ENCODE measurements at places on chromosomes 4 and X.

DNA sequence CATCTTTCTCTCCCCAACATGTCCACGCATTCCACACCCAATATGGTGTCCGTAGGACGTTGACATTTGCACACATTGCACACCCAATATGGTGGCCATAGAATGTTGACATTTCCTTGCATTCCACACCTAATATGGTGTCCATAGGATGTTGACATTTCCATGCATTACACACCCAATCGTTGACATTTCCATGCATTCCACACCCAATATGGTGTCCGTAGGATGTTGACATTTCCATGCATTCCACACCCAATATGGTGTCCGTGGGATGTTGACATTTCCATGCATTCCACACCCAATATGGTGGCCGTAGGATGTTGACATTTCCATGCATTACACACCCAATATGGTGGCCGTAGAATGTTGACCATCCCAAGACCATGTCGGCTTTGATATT, 88.4 kb upstream of the SHOX start:
- no peak for DNase-seq

GRCh38 chrX:68084765-68085164, 348.5 kb downstream of the OPHN1 start:
- DNase-seq: no peak

GRCh38 chr4:120773641-120774040, 148.9 kb downstream of the PRDM5 start:
- DNase-seq: no peak

- DNase-seq: no peak
These were observed 8.6 kb downstream of the KDM6A start for GRCh38 chrX:44881549-44881948.

GRCh38 chr4:85476381-85476780, 1.4 kb downstream of the ARHGAP24 start:
- DNase-seq: no peak

DNA sequence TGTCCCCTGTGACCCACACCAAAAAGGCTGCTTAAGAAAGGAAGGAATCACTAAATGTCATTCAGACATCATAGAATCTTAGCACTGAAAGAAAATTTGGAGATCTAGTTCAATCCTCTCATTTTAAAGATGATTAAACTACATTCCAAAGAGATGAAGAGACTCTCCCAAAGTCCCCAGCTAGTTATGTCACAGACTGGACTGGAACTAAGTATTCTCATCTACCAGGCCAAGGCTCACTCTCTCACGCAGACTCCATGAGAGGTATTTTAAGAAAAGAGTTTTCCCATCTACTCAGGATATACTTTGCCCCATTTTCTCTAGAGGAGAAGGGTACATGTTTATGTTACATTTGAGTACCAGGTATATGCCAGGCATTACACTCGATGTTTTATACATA, 6.9 kb downstream of the FABP2 start:
- no peak for DNase-seq

DNA sequence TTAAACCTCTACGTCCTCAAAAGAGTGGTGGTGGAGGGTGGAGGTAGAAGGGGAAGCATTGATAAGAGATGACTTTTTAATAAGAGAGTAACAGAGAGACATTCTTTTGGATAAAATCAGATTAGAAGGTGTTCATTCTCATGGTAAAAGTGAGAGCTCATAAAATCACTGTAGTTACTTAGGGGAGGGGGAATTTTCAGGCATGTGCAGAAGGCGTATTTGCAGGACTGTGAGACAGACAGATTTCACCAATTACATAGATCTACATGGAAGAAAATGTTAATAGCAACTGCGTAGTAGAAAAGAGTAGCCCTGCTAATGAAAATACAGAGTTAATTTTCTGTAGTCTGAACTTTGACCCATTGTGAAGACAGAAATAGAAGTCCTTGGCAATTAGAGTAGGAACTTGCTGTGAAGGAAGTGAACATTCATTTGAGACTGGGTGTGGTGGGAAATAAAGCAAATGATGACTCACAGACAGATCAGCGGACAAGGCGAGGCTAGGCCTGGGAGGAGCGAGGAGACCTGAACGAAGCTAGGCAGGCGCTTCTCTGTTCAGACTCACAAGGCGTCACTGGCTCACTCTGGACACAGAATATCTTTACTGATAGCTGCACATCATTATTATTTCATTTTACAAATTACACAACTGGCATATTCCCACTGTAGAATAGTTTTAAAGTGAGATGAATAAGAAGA, 57.2 kb upstream of the FAM9C start:
- DNase-seq: no peak

DNA sequence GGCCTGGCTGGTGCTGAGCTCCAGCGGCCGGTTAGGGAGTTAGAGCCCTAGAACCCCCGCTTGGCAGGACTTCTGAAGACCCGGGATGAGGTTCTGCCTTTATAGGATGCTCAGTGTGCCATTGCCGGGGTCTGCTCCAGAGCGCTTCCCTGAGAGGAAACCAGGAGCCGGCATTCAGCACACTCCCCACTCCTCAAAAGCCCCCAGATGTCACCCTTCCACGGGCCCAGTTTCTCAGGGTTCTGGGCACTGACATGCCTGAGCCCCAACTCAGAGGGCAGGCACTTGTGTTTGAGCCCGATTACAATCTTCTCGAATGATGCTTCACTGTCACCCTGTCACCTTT, 6.5 kb downstream of the NKX3-2 start:
- DNase-seq: no peak

DNA sequence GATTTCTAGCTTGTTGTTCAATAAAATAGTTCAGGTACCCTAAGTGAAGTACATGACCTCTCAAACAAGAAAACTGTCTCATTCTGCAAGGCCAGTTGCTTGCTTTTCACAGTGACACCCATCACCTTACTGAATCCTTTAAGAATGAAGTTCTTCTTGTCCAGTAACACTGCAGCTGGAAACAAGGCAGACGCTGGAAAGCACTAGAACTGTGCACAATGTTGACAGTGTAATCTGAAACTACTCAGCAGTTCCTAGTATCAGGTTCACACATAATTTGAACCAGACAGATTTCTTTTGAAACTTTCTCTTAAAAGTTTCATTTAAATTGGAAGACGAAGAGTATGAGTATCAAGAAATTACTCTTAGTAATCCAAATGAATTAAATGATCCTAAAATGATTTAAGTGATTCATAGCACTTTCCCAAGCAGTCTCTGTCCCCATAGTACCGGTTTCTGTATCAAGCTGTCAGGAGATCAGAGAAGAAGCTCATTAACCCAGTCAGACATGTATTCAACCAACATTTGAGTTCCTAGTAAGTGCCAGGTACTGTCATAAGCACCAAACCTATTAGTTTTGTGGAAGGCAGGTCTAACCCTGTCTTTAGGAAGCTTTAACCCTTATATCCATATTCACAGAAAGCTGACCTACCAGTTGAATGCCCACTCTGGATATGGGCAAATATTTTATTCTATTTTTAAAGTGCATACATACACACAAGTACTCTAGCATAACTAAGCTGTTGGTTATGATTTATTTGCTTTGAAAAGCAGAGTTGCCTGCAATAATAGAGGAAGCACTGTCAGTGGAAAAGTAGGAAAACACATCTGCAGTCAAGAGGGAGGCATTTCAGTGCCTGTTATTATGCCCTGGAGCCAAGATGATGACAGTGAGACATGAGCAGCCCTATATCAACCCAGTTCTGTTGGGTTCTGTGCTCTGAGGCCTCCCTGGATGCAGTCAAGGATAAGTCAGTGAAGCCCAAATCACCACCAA, 63.6 kb downstream of the PALLD start:
- DNase-seq: peak; percentile 27

GRCh38 chr4:78796526-78796925, 20.4 kb downstream of the BMP2K start:
- no peak for DNase-seq

DNA sequence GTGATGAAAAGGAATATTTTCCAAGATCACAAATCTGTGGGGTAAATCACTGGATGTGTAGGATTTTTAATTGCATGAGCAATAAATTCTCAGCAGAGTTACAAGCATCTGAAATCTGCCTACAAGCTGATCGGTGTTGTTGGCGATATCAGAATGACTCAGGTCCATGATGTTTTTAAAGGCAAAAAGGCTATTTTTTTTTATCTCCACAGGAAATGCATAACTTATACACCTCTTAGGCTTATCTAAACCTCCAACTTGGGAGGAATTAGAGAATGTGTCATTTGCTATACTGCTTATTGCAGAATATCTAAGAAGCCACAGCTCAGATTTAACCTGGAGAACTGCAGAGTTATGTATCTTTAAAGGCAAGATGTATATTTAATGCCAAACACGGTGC, 61.6 kb downstream of the KIT start:
- no peak for DNase-seq

DNA sequence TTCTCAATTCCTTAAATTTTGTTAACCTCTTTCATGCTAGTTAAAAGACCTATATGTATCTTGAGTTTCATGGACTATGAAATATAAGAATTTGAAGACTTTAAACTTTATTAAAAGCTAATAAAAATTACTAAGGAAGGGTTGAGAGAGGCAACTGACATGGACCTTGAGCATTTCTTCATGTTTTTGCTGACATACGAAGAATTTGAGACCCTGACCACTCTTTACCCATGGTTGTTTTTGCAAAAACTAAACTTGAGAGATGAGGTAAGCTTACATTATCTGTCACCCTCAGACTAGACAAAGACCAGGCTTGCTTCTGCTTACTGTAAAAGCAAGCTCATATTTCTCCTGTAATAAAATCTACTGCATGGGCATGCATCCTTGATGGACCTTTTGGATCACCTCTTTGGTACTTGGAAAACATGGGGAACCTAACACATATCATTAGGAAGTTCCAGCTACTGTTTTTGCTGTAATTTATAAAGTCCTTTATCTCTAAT, 338.2 kb upstream of the PABPC4L start:
- no peak for DNase-seq

GRCh38 chr4:67712650-67713528, 11.9 kb upstream of the UBA6 start:
- DNase-seq: no peak

DNA sequence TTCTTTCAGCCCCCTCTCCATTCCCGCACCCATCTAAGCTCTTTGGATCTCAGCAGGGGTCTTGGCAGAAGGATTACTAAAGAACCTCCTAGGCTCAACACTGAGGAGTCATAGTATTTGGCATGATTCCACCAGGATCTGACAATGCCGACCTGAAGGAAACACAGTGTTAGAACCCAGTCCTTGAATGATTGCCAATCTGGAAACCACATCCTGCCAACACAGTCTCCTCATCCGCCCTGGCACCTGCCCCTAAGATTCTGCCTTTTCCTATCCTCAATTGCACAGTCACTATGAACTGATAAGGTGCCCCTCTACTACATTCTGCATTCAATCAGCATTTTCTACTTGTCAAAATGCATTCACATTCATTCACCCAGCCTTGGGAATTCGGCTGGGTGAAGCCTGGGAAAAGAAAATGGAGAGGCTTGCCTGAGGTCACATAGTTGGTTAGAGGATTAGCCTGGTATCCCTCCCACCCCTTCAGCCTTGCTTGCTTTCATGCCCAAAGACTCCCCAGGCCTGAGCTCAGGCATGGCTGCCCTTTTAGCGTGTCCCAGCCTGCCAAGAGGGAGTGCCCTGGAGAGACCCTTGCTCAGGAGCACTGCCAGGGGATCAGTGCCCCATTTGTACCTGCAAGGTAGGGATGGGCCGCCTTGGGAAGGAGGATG, 2.2 kb upstream of the CLDN2 start:
- no peak for DNase-seq

DNA sequence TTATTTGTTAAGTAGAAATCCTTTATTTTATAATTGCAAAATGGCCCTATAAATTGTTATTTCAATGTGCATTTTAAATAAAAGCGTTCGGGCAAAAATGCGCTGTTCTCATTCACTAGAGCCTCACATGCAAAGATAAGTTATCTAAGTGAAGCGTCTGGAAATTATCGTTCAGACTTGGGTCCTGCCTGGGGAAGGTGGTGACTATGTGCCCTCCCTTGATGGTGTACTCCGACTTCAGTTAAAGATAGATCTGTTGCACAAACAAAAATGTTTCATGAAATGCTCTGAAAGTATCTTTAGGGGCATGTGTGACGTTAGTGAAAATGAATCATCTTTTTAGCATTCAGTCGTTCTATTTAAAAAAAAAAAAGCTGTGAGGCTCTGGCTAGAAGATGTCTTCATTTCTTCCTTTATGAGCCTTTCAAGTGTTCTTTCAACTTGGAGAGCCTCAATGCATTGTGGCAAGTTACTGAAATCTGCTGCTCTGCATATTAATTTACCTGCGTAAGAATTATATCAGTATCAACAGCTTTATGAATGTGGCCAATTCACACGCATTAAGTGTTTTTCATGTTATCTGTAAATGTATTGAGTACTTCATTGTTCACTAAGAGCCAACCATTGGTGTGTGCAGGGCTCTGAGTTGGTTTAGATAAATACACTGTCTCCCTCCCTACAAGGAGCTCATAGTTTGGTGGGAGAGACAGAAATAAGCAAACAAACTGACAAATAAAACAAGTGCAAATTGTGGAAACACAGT, 83.0 kb downstream of the AFF1 start:
- DNase-seq: no peak

DNA sequence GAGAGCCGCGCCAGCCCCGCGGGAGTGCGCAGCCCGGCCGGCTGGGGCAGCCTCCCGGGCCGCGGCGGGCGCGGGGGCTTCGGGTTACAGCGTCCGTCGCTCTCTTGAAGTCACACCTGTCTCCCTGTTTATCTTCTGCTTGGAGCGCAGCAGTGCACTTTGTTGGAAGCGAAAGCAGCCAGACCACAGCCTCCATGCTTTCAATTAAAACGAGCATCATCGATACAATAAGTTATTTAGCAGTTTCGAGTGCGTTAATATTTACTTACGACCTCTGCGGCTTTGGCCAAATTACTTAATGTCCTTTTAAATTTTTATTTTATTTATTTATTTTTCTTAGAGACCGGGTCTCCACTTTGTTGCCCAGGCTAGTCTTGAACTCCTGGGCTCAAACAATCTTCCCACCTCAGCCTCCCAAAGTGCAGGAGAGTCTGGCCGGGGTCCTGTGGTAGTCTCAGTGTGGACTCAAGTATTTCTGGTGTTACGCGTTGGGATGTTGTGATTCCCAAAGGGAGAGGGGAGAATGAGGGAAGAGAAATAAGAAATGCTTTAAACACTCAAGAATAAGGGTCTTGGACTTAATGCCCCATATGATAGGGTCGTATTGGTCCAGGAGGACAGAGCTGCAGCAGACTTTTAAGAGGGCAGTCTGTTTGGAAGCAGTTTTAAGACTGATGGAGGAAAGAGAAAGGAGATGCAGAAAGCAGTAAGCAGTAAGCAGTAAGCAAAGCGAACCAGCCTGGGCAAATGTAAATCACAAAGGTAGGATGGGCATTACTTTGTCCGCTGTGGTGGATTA, 504 bp upstream of the PDLIM3 start:
- DNase-seq: no peak

DNA sequence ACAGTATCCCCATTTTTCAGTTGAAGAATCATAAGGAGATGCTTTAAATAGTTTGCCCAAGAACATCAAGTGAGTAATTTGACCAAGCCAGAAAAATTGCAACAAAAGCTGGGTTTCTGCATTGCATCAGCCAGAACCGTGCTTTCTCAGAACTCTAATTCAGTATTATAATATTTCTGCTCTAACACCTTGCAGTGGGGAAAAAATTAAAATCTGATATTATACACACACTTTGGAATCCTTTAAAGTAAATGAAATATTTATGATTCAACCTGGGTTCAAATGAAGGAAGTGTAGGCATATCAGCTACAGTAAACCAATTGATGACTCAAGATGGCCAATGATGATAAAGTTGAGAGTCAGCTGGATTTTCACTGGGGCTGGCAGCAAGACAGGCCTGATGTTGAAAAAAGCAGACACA, 387.6 kb upstream of the ZFP42 start:
- no peak for DNase-seq
